ENCODE measurements at places on chromosomes 1 and 21. TPM values are rescaled to one million over a fixed set of nuclear protein-coding genes. Genes with fewer than 3 reads are reported as not detected.

The UBE2U gene
- total RNA-seq, result not detected

- no peaks in the 10 kb centered on the region for H3K36me3 ChIP-seq
- DNase-seq, result no peak
- peaks cover 45% of the 10 kb centered on the region for H3K4me1 ChIP-seq
Observed at GRCh38 chr1:215569986-215570824, 3.1 kb downstream of the KCTD3 start.

DNA sequence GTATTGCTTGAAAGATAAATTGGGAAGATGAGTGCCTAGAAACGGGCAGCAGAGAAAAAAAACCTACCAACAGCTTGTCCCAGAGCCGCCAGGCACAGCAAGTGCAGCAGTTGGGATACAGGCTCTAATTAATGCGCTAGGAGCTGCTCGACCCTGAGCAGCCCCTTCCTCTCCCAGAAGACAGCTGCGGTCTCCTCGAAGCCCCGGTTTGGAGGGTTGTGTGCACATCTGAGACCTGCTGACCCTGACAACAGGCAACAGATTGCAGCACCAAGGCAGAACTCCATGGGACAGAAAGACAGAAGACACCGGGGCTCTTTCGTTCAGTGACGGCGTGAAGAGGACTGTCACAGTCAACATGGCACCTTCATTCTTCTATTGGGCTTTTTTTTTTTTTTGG lies 101.4 kb downstream of the TSEN15 start:
- peak overlapping the region; percentile 49 for H3K27ac ChIP-seq
- H3K27me3 ChIP-seq, result no peaks in the 10 kb centered on the region
- peak; percentile 4 for DNase-seq

DNA sequence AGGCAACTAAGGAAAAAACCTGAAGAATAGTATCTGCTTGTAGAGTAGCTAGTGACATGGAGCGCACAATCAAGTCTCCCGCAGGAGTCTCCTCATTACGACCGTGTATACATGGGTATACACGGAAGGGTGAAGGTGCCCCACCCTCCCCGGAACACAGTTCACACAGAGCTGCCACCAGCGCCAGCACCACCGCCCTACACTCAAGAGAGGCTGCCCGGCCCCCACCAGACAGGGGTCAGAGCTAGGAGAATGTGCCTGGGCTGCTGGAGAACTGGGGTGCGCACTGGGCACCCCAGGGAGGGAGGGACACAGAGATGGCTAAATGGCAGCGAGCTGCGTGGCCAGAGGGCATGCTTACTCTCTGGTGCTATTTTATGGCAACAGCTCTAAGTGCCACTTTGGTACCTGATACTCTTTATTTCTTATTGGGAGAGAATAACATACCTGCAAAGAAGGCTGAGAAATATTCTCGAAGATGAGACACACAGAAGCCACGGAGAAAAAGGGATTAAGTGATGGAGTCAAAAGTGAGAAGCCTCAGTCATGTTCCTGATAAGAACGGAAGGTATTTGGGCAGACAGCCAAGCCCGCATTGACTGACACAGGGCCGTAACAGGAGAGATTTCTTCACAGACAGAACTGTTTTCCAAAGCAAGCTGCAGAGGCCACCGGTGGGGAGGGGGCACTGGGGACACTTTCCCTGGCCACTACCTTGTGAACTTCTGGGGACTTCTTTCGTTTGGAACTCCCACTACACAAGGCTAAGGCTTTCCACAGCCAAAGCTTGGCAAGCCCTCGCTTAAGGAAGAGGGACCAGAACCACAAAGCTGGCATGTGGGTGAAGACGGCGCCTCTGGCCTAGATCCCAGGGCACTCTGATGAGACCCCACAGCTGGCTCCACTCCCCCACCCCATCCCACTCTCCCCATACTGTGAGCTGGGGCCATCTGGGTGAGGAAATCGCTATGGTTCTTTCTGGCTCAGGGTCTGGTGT lies 108.0 kb downstream of the PGBD5 start:
- peaks cover 3% of the 10 kb centered on the region for H3K4me1 ChIP-seq
- no peaks in the 10 kb centered on the region for H3K27me3 ChIP-seq
- no peaks in the 10 kb centered on the region for H3K36me3 ChIP-seq
- no peak overlapping the region for H3K27ac ChIP-seq
- H3K4me3 ChIP-seq, result no peak overlapping the region
- peak; percentile 64 for DNase-seq

DNA sequence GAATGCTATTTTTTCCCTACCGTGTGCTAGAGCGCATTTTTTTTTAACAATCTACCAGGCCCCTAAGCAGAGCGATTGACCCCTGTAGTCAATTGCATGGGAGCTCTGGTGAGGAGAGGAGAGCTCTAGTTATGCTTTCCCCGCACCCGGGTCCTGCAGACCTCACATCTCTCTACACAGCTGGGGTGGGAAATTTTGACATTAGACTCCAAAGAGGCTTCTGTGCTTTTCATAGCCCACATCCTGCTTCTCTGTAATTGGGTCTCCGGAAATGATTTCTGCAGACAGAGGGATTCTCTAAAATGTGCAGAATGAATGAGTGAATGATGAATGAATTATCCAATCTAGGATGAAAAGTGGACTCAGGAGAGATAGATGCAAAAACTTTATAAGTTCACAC lies 41.5 kb upstream of the DUSP10 start:
- no peak for DNase-seq
- H3K4me3 ChIP-seq, result no peak overlapping the region
- H3K27ac ChIP-seq, result no peak overlapping the region
- no peaks in the 10 kb centered on the region for H3K27me3 ChIP-seq
- no peaks in the 10 kb centered on the region for H3K4me1 ChIP-seq
- no peaks in the 10 kb centered on the region for H3K36me3 ChIP-seq

The TGFB2 gene
- 4.3 TPM for total RNA-seq

DNA sequence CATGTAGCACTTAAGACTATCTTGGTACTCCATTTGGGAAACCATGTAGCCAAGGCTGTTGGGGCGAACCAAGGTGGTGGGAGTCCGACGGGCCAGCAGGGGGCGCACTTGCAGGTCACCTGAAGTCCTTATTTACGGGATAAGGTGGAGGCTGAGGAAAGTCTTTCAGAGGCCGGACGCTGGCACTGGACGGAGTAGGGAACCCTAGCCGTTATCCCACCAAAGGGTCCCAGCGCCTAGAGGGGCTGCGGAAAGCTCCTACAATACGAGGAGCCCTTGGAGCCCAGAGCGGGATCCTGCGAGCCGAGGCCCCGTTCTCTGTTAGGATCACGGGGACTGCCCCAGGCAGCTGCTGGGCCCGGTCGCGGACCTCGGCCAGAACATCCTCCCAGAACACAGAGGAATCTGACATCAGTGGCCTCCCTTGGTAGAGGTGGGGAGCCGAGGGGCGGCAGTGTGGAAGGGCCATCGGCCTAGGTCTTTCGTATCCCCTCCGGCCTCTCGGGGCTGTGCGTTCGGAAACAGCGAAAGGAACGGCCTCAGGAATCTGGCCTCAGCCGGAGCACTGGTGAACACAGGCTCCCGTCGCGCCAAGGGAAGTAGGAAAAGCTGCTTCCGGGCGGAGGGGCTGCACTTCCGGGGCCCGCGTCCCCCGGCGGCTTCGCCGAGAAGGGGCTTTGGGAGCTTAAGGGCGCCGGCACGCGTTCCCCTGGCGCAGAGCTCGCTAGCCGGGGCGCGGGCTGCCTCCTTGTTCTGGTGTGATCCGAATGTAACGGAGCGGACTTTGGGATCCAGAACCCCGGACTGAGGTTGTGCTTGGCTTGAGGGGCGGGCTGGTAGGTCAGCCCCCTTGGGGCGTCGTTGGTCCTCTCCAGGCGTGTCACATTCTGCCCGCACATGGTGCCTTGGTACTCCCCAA lies 29.9 kb upstream of the RPTN start:
- no peaks in the 10 kb centered on the region for H3K36me3 ChIP-seq
- DNase-seq, result peak; percentile 86
- H3K27me3 ChIP-seq, result no peaks in the 10 kb centered on the region
- H3K4me3 ChIP-seq, result peak overlapping the region; percentile 40
- H3K4me1 ChIP-seq, result no peaks in the 10 kb centered on the region

The NTRK1 gene
- total RNA-seq, result not detected

The AVPR1B gene
- 0.78 TPM for total RNA-seq

GRCh38 chr1:39283858-39284257 lies 79.4 kb downstream of the MACF1 start:
- no peaks in the 10 kb centered on the region for H3K27me3 ChIP-seq
- H3K4me3 ChIP-seq, result no peak overlapping the region
- no peak for DNase-seq
- H3K27ac ChIP-seq, result peak overlapping the region; percentile 25
- peaks cover 27% of the 10 kb centered on the region for H3K4me1 ChIP-seq

DNA sequence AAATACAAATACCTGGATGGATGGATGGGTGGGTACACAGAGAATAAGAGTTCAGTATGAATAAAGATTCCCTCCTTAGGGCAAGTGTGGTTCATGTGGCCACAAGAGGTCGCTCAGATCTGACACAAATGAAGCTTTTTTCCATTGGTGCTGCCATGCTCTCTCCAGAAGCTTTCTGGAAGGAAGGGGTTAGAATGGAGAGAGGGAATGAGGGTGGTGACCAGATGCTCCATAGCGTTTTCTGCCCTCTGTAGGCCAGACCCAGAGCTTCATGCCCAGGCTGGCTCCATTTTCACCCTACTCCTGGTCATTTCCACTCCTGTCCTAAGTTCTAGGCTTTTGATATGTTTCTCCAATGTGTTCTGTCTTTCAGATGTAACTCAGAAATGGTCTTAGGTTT lies 3.3 kb upstream of the FCRL6 start:
- no peak overlapping the region for H3K27ac ChIP-seq
- no peaks in the 10 kb centered on the region for H3K4me1 ChIP-seq
- no peaks in the 10 kb centered on the region for H3K36me3 ChIP-seq
- no peaks in the 10 kb centered on the region for H3K27me3 ChIP-seq

DNA sequence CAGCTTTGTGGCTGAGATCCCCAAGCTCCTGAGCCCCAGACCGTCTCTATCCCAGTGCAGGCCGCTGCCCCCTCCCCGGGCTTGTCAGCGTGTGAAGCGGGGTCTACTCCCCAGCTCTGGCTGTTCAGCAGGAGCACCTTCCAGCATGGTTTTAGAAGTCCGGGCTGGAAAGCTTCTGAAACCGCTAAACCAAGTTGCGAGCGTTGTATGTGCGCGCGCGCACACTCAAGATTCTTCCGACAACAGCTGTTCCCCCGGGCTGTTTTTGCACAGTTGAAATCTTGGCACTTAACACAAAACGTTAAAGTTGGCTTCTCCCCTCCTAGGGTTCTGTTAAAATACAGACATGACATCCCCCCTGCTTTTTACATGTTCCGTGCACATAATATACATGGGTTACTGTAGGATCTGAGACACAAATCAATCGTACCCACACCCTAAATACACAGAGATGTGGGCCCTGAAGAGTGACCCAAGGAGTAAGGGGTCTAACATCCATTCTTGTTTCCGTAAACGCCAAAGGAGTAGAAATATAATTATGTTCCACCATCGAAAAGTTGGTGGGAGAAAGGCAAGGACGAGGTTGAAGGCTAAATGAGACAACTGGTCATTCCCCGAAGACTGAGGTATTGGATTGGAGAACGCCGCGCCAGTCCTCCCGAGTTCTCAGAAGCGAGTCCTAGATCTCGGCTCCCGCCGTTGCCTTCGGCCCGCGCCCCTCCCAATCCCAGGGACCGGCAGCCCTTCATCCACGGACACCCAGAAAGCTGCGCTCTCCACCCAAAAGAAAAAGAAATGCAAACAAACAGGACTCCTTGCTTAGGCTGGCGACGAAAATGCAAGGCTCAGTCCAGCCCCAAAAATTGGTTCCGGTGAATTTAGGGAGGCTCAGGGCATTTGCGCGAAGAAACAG lies 1.3 kb downstream of the TBX15 start:
- no peaks in the 10 kb centered on the region for H3K36me3 ChIP-seq
- DNase-seq, result no peak
- H3K4me3 ChIP-seq, result peak overlapping the region; percentile 31
- H3K27me3 ChIP-seq, result peaks cover 82% of the 10 kb centered on the region

The AK5 gene
- total RNA-seq, result not detected

DNA sequence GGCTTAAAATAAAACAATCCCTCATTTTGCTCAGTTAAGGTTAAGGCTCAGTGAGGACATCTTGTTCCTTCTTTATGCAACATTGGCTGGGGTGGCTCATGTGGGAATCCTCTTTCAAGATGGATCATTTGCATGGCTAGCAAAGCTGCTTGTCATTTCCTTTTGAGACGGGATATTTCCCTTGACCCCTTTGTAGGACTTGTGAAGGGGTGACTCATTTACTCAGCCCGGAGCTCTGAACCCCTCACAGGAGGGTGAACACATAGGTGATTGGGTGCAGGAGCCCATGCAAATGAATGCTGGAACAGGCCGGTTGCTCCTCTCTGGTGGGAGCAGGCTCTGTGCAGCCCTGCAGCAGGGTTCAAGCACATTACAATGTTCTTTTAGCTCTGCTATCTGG lies 15.8 kb upstream of the C8A start:
- H3K4me3 ChIP-seq, result no peak overlapping the region
- H3K4me1 ChIP-seq, result no peaks in the 10 kb centered on the region
- DNase-seq, result no peak
- H3K36me3 ChIP-seq, result no peaks in the 10 kb centered on the region
- H3K27me3 ChIP-seq, result no peaks in the 10 kb centered on the region
- no peak overlapping the region for H3K27ac ChIP-seq

GRCh38 chr1:62207187-62207586 lies 12.5 kb downstream of the L1TD1 start:
- H3K36me3 ChIP-seq, result no peaks in the 10 kb centered on the region
- no peak overlapping the region for H3K4me3 ChIP-seq
- no peaks in the 10 kb centered on the region for H3K4me1 ChIP-seq
- DNase-seq, result no peak
- no peak overlapping the region for H3K27ac ChIP-seq
